Spleen (tissue), 13 donors: ENCODE measurements at places on chromosomes 2 and 18. TPM values are rescaled to one million over a fixed set of nuclear protein-coding genes. Genes with fewer than 3 reads are reported as not detected.

Gene ONECUT2
- not detected for total RNA-seq

Gene GATA6
- 32.0 TPM for total RNA-seq

Gene PID1
- 20.8 TPM for total RNA-seq

Gene CTNNA2
- total RNA-seq: not detected

Gene GNLY
- 22.2 TPM for total RNA-seq

Gene REG3A
- 11.2 TPM for total RNA-seq

Gene PRKAG3
- total RNA-seq: not detected

Gene NOSTRIN
- total RNA-seq: 3.7 TPM

Gene CPLX4
- total RNA-seq: not detected

Gene FOXD4L1
- 0.68 TPM for total RNA-seq

Gene MC5R
- total RNA-seq: not detected

GRCh38 chr2:105928563-105928962 is 183.9 kb downstream of the NCK2 start:
- H3K4me1 ChIP-seq: peaks cover 35% of the 10 kb centered on the region
- H3K36me3 ChIP-seq: no peaks in the 10 kb centered on the region
- no peaks in the 10 kb centered on the region for H3K27me3 ChIP-seq
- H3K27ac ChIP-seq: no peak overlapping the region
- H3K4me3 ChIP-seq: no peak overlapping the region

- peaks cover 9% of the 10 kb centered on the region for H3K4me1 ChIP-seq
- H3K4me3 ChIP-seq: no peak overlapping the region
- no peaks in the 10 kb centered on the region for H3K36me3 ChIP-seq
- DNase-seq: no peak
- no peak overlapping the region for H3K27ac ChIP-seq
- H3K27me3 ChIP-seq: no peaks in the 10 kb centered on the region
Measured at GRCh38 chr2:216858312-216858711, 1.6 kb downstream of the TNP1 start.

DNA sequence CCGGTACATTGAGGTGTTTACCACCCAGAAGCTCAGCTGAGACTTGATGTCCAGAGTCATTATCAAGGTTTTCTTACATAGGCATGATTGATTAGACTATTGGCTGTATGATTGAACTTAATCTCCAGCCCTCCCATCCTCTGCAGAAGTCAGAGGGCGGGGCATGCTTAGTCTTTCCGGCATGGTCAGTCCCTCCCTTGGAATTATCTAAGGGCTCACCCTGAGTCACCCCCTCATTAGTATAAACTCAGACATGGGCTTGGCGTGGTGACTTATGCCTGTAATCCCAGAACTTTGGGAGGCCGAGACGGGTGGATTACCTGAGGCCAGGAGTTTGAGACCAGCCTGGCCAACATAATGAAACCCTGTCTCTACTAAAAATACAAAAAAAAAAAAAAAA is 243.9 kb downstream of the VAPA start:
- no peak for DNase-seq
- no peaks in the 10 kb centered on the region for H3K36me3 ChIP-seq
- no peak overlapping the region for H3K27ac ChIP-seq
- H3K27me3 ChIP-seq: no peaks in the 10 kb centered on the region

GRCh38 chr2:239626961-239627592 is 226.3 kb upstream of the HDAC4 start:
- no peaks in the 10 kb centered on the region for H3K4me1 ChIP-seq
- no peak overlapping the region for H3K4me3 ChIP-seq
- H3K27me3 ChIP-seq: no peaks in the 10 kb centered on the region

- no peak for DNase-seq
- H3K36me3 ChIP-seq: peaks cover 82% of the 10 kb centered on the region
- peaks cover 8% of the 10 kb centered on the region for H3K4me1 ChIP-seq
Measured at GRCh38 chr18:51076503-51076902, 46.5 kb downstream of the SMAD4 start.

DNA sequence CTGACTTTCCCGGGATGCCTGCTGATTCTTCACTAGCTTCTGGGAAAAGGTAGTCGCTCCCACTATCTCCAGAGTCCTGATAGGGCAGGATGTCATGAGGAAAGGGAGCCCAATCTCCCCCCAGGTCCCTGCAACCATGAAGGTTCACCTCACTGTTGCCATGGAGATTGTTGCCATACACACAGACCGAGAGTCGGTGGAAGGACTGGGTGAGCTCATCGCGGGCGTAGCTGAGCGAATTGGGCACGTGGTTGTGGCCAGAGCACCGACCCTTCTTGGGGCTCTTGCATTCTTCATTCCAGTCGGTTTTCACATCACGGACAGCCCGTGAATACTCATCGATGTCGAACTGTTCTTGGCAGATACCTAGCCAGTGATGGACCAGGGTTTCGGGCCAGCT is 97.4 kb downstream of the MEP1B start:
- H3K27me3 ChIP-seq: peaks cover 3% of the 10 kb centered on the region
- H3K27ac ChIP-seq: no peak overlapping the region
- no peaks in the 10 kb centered on the region for H3K4me1 ChIP-seq
- no peak overlapping the region for H3K4me3 ChIP-seq
- no peaks in the 10 kb centered on the region for H3K36me3 ChIP-seq

- H3K36me3 ChIP-seq: no peaks in the 10 kb centered on the region
- DNase-seq: no peak
- H3K4me3 ChIP-seq: no peak overlapping the region
- no peaks in the 10 kb centered on the region for H3K27me3 ChIP-seq
- no peak overlapping the region for H3K27ac ChIP-seq
- peaks cover 5% of the 10 kb centered on the region for H3K4me1 ChIP-seq
Measured at GRCh38 chr2:172965433-172966212, 110.0 kb upstream of the MAP3K20 start.

DNA sequence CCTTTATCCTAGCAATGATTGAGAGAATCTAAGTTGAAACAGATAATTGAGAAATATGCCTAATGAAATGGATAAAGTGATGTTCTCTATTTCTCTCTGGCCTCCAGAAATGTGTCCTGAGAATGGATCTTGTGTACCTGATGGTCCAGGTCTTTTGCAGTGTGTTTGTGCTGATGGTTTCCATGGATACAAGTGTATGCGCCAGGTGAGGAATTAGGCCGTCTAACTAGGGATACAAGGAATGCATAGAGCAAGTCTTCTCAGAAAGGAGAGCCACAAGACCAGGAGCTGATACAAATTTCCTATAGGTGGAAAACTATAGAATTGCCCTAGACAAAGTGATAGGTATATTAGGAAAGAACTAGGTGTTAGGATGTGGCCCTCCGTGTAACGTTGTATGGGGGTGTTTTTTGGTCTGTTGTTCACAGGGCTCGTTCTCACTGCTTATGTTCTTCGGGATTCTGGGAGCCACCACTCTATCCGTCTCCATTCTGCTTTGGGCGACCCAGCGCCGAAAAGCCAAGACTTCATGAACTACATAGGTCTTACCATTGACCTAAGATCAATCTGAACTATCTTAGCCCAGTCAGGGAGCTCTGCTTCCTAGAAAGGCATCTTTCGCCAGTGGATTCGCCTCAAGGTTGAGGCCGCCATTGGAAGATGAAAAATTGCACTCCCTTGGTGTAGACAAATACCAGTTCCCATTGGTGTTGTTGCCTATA is 592 bp upstream of the CAD start:
- peak overlapping the region; percentile 52 for H3K4me3 ChIP-seq
- peak overlapping the region; percentile 78 for H3K27ac ChIP-seq
- H3K36me3 ChIP-seq: peaks cover 40% of the 10 kb centered on the region
- peak; percentile 56 for DNase-seq

GRCh38 chr2:152418688-152419087 is 83.7 kb downstream of the FMNL2 start:
- no peak overlapping the region for H3K4me3 ChIP-seq
- peaks cover 17% of the 10 kb centered on the region for H3K4me1 ChIP-seq
- no peaks in the 10 kb centered on the region for H3K27me3 ChIP-seq
- no peaks in the 10 kb centered on the region for H3K36me3 ChIP-seq

- H3K27me3 ChIP-seq: no peaks in the 10 kb centered on the region
- H3K4me1 ChIP-seq: peaks cover 3% of the 10 kb centered on the region
Measured at GRCh38 chr18:22322243-22322691, 95.4 kb downstream of the CTAGE1 start.

DNA sequence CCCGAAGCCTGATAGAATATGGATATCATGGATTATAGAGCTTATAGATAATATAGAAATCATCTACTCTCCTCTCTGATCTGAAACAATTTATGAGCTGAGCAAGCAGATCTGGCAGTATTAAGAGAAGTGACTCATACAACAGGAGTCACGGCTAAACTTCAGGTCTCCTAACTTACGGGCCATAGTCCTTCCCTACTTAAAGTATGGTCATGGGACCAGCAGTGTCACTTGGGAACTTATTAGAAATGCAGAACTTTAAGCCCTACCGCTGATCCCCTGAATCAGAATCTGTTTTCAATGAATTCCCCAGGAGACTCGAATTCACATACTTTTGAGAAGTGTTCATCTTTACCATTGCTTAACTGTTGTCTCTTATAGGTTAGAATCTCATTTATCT is 195.7 kb upstream of the FANCL start:
- no peaks in the 10 kb centered on the region for H3K36me3 ChIP-seq
- DNase-seq: no peak
- H3K27ac ChIP-seq: no peak overlapping the region
- no peaks in the 10 kb centered on the region for H3K27me3 ChIP-seq
- no peak overlapping the region for H3K4me3 ChIP-seq

DNA sequence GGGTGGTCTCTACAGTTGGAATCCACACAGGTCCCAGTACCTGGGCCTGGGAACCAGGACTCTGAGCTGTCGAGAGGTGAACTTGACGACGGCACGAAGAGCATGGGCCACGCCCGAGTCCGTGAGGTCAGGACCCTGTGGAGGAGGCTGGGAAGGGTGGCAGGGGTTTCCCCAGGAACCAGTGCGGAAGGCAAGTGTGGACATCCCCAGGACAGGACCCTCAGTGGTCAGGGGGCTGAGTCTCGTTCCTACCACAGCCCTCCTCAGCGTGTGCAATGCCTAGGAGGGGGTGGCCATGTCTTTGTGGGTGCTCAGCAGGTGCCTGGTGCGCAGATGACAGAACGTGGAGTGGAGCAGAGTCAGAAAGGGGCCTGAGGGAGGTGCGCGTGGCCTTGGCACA is 335.6 kb upstream of the SALL3 start:
- H3K27me3 ChIP-seq: no peaks in the 10 kb centered on the region
- peaks cover 10% of the 10 kb centered on the region for H3K4me1 ChIP-seq
- DNase-seq: no peak

DNA sequence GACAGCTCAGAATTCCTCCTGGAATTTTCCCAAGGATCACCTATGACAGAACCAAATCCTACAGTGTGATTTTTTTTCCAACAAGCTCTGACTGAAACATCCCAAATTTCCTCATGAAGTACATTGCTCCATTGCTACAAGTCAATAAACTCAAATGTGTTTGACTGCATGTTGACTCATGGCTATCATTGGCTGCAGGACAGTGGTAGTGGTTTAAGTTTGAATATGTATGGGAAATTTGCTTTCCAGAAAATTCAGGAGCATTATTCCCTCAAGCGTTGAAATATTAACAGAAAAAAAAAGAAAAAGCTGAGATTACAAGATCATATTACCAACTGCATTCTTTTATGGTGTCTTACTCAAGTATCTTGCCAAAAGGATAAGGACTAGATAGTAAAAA is 402.8 kb upstream of the DSEL start:
- no peaks in the 10 kb centered on the region for H3K4me1 ChIP-seq
- no peaks in the 10 kb centered on the region for H3K27me3 ChIP-seq
- no peak overlapping the region for H3K27ac ChIP-seq
- no peaks in the 10 kb centered on the region for H3K36me3 ChIP-seq

GRCh38 chr2:177708660-177709444 is 316.3 kb downstream of the AGPS start:
- no peaks in the 10 kb centered on the region for H3K36me3 ChIP-seq
- DNase-seq: no peak
- H3K27ac ChIP-seq: no peak overlapping the region
- H3K27me3 ChIP-seq: peaks cover 11% of the 10 kb centered on the region
- H3K4me3 ChIP-seq: no peak overlapping the region
- no peaks in the 10 kb centered on the region for H3K4me1 ChIP-seq

- no peaks in the 10 kb centered on the region for H3K27me3 ChIP-seq
- H3K27ac ChIP-seq: no peak overlapping the region
- no peak overlapping the region for H3K4me3 ChIP-seq
Measured at GRCh38 chr18:79580498-79581171, 99.0 kb upstream of the CTDP1 start.

- no peaks in the 10 kb centered on the region for H3K27me3 ChIP-seq
- no peaks in the 10 kb centered on the region for H3K36me3 ChIP-seq
- no peak for DNase-seq
- H3K4me3 ChIP-seq: no peak overlapping the region
- H3K27ac ChIP-seq: no peak overlapping the region
- peaks cover 27% of the 10 kb centered on the region for H3K4me1 ChIP-seq
Measured at GRCh38 chr2:9655441-9656269, 24.9 kb upstream of the YWHAQ start.

DNA sequence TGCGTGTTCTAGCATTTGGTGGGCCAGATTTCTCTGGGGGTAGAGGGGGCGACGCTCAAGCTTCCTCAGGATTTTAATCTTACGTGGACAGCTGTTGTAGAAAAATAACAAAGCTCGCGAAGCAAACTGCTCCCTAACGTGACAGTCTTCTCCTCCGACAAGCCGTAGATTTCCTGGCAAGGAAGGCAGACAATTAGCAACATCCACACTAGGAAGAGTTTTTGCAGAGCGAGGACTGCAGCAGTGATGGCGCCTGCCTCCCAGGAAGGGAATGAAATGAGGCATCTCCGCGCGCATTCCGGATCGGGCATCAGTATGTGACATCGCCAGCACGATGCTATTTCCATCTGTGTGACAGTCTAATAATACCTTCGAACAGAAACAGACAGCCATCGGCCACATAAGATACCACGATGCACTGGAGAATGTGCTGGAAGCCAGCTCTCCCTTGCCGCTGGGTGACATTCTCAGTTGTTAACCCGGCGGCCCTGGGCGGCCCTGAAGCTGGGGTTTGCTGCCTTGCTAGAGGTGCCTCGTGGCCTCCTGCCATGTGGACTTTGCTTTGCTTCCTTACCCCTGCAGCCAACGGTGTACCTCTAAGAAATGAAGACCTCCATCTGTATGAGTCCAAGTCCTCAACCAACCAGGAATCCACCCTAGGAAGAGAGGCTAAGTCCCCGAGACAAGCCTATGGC is 101.8 kb upstream of the AGAP1 start:
- no peak for DNase-seq
- no peak overlapping the region for H3K4me3 ChIP-seq
- H3K4me1 ChIP-seq: no peaks in the 10 kb centered on the region
- no peaks in the 10 kb centered on the region for H3K36me3 ChIP-seq
- H3K27me3 ChIP-seq: no peaks in the 10 kb centered on the region
- H3K27ac ChIP-seq: no peak overlapping the region

- no peaks in the 10 kb centered on the region for H3K27me3 ChIP-seq
- no peaks in the 10 kb centered on the region for H3K4me1 ChIP-seq
- DNase-seq: no peak
- no peaks in the 10 kb centered on the region for H3K36me3 ChIP-seq
- no peak overlapping the region for H3K27ac ChIP-seq
Measured at GRCh38 chr2:208713066-208713745, 306.6 kb downstream of the PTH2R start.

DNA sequence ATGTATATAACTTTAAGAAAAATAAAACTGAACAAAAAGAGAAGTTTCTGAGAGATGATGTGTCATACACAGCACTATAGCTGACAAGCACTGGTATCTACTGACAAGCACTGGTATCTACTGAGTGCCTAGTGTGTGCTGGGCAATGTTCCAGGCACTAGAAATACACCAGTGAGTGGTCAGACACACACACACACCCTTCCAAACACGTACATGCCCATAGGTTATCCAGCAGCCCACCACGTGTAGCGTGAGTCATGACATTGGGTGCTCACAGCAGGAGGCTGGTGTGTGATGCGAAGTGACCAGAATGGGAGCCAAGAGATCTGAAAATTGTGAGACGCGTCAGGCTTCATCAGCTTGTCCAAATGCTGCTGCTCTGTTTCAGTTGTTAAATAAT is 12.2 kb upstream of the GNAL start:
- H3K27me3 ChIP-seq: no peaks in the 10 kb centered on the region
- H3K4me3 ChIP-seq: no peak overlapping the region
- no peaks in the 10 kb centered on the region for H3K36me3 ChIP-seq
